ENCODE measurements at places on chromosomes 2 and 18.
A peak's percentile ranks its signal among the peaks of the same experiment; 100 is the strongest.

- no peak for DNase-seq
Observed at GRCh38 chr2:70907130-70908057, 28.3 kb upstream of the ATP6V1B1 start.

DNA sequence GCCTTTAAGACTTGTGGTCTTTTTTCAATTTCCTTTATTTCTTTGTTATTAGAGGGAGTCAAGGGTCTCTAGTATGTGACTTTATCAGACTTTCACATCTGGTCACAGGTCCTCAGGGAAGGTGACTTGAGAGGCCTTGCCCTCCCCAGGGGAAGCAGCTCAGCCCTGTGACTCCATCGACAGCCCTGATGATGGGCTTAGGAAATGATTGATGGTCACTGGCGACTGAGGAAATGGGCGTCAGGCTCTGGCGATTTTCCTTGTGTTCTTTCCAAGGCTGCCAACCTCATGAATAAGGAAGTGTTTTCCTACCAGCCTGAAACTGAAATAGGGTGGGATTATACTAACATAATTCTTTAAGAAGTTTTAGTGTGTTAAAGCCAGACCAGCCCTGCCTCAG lies 21.1 kb downstream of the SERPINE2 start:
- no peak for DNase-seq

- no peak for DNase-seq
Observed at GRCh38 chr2:176488431-176488830, 219.2 kb downstream of the MTX2 start.

- no peak for DNase-seq
Observed at GRCh38 chr2:8564475-8564874, 117.4 kb upstream of the ID2 start.

- no peak for DNase-seq
Observed at GRCh38 chr2:174581491-174581890, 16.1 kb downstream of the WIPF1 start.

GRCh38 chr18:12409469-12409868 lies 1.7 kb downstream of the PRELID3A start:
- DNase-seq: no peak

- DNase-seq: no peak
Observed at GRCh38 chr18:23227726-23228070, 92.4 kb downstream of the CABLES1 start.

DNA sequence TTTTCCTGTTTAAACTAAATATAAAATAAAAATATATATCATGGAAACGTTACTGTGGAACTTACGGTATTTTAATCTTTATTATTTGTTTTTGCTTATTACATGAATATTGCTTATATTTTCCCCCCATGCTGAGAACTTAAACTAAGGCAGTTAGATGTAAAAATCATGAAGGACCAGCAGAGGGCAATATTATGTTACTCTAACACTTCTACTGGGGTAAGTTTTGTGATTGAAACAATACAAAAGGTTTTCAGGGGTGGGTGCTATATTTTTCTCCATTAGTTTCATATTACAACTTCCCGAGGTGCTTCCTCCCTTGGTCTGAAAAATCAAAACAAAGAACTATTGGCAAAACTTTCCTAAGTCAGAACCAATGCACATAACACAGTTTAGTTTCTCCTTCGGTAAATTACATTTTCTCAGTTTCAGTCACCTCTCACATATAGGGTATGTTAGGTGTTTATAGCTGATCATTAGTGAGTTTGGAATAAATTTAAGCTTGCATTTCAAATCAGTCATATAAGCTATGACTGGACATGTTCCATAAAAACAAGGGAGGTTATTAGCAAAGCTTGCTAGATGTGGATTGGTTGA lies 54.8 kb downstream of the ZNF407 start:
- peak; percentile 28 for DNase-seq

GRCh38 chr2:190382851-190383250 lies 25.3 kb upstream of the MFSD6 start:
- DNase-seq: peak; percentile 44
